Dermis blood vessel endothelial cell (primary cell): ENCODE measurements at places on chromosomes 7 and 10. TPM values are rescaled to one million over a fixed set of nuclear protein-coding genes. Genes with fewer than 3 reads are reported as not detected.

DNA sequence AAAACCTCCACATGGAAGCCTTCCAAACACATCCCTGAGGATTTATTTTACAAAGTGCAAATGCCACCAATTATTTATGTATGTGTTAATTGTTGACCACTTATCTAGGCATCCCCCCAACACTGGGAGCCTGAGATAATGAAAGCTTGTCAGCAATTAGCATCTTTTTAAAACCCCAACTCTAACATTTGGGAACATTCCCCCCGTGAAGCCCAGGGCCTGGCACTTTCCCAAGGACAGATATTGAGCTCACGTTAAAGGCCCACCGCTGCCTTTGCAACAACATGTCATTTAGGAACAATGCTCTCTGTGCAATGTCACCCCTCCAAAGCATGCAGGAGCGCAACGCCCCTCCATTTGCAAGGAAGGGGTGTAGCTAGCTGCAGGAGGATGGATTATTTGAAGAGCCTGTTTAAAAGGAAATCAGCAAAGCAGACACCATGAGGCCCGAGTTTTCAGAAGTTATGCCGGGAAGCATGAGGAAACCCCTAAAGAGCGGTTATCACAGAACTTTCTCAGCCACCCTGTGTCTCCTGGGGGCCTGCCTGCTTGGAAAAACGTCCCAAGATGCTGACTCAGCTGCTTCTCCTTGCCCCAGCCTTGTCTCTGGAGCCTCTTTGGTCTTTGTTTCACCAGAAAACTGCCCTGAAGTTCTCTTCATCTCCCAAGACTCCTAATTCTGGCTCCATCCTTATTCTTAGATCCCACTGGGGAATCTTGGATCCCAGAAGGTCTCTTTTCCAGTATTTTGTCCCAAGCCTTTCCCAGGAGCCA is 444.1 kb downstream of the GRID1 start:
- no peak for DNase-seq

DNA sequence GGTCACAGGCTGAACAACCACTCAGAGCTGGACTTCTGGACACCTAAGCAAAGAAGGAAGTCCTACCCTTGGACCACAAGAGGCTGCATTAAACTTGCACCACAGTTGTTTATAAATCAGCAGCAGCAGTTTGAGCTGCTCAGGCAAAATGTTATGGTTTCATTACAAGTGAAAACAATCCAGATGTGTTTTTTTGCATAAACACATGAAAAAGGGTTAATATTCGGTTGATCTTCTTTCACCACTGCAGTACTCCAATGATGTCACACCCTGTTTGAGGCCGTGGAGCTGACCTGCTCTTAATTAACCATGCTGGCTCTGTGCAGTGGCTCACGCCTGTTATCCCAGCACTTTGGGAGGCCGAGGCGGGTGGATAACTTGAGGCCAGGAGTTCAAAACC is 490.8 kb upstream of the CELF2 start:
- no peak for DNase-seq

GRCh38 chr10:33676606-33677339 is 342.3 kb upstream of the NRP1 start:
- DNase-seq = peak; percentile 73

GRCh38 chr7:138842111-138842510 is 44.1 kb upstream of the ATP6V0A4 start:
- DNase-seq = peak; percentile 40

DNA sequence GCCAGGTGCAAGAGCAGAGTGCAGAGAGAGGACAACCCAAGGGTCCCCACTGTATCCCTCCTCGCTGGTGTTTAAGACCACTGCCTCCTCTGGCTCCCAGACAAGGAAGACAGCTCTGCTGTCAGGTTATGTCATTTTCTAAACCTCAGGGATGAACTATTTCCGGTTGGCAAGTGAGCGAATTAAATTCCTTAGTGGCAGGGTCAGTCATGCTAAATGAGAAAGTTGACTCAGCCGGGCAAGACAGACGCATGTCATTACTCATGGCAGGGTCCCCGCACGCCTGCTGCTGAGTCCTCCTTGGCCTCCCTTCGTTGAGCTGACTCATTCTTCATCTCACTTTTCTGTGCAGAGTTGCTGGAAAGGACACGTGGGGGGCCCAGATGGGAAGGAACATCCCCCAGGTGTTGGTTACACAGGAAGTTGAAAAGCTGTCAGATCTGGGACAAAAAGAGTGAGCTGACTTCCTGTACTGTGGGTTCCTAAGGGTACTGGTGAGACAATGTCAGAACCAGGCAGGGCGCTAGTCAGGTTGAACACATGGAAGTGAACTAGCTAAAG is 47.1 kb upstream of the UCN3 start:
- DNase-seq = peak; percentile 65

GRCh38 chr7:35992436-35992835 is 160.6 kb upstream of the EEPD1 start:
- DNase-seq = no peak

DNA sequence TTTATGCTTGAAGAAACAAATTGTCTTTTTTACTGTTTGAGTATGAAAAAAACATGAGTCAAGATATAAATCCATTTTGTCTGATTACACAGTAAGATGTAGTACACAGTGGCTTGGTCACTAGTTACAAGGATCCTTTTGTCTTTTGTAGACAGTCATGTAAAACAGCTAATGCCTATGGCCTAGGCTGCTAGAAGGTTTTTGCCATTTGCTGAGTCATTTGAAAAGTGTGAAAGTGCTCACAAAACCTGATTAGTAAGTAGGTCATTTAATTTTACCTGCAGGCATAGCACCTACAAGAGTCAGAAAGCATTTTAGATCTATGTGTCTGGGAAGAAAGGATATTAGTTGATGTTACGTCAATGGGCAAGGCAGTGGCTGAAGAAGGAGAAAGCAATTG is 819.4 kb downstream of the MAGI2 start:
- no peak for DNase-seq

GRCh38 chr10:105292236-105292635 is 651.1 kb downstream of the SORCS3 start:
- DNase-seq = no peak

- DNase-seq = no peak
Observed at GRCh38 chr7:150363370-150363769, 5.3 kb upstream of the REPIN1 start.

- no peak for DNase-seq
Observed at GRCh38 chr7:112448381-112448780, 1.9 kb upstream of the IFRD1 start.

DNA sequence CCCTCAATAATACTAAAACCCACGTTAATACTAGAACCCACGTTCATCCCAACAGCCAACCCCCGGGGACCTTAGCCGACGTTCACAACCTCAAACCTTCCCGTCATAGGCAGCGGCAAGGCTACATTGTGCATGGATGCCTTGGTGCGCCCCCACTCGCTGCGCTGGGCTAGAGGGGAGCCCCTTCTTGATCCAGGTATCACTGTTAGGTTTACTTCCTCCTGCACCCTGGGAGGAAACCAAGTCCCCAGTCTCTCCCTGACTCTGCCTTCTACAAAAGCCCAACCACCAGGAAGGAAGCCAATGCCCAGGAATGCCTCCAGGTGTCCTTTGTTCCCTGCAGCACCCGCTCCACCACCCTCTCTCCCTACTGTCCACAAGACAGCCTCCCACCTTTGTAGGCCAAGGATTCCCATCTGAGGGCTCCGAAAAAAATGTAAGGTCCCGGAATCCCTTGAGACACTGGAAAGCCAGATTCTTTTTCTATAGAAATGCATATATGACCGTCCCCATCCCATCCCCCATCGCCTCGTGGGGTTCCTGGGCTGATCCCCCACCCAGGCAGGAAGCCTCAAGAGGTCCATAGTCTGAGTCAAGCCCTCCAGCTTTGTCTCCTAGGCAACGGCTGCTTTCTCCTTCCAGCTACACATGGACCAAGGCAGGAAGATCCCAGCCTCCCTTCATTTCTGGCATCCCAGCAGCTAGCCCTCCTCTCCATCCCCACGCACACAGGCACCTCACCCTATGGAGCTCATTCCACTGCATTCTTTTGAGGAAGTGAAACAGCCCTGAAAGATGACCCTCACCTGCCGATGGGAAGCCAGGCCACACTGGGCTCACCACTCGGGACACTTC is 25.2 kb downstream of the CTBP2 start:
- no peak for DNase-seq

GRCh38 chr7:41448104-41448503 is 254.8 kb downstream of the INHBA start:
- DNase-seq = no peak

GRCh38 chr7:152519290-152519689 is 83.5 kb upstream of the KMT2C start:
- DNase-seq = no peak

DNA sequence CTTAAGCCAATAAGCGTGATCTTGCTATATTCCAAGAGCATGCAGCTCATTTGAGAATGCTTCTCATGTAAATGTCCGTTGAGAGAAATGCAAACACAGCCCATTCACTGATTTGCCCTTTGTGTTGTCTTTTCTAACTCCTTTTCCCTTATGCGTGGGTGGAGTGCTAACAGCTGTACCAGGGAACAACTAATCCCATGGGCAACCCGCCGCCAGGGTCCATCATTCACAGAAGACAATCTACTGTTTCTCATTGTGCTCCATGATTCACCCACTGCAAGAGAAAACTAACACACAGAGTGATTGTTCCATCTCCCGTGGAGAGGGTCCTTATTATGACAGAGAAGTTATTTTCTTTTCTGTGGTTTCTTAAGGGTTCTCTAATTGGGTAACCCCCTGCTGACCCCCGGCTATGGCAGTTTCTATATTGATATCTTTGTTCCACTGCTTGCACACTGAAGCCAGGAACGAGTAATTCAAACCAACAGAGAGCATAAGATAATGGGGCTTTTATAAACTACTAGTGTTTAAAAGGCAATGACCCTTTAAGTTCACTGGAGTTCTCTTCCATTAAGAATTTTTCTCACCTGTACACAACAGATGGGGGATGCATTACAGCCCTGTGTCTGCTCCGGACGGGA is 298.7 kb downstream of the BAMBI start:
- DNase-seq = no peak

- no peak for DNase-seq
Observed at GRCh38 chr10:17660921-17661320, 17.0 kb downstream of the STAM start.

DNA sequence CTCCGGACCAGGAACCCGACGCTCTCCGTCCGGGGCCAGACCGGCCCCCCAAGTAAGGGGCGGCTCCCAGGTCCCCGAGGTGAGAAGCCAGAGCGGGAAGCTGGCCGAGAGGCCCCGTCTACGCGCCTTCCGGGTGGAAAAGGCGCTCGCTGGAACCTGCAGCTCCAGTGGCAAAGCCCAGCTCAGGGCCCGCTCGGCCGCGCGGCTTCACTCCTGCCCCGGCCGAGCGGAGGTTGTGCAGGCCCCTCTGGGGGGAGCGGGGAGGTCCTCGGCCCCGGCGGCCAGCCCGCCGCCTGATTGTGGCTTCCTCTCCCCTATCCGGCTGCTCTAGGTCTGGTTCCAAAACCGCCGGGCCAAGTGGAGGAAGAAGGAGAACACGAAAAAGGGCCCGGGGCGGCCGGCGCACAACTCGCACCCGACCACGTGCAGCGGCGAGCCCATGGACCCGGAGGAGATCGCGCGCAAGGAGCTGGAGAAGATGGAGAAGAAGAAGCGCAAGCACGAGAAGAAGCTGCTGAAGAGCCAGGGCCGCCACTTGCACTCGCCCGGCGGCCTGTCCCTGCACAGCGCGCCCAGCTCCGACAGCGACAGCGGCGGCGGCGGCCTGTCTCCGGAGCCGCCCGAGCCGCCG is 2.9 kb downstream of the UNCX start:
- no peak for DNase-seq

- no peak for DNase-seq
Observed at GRCh38 chr10:22697800-22698199, 16.6 kb downstream of the PIP4K2A start.

DNA sequence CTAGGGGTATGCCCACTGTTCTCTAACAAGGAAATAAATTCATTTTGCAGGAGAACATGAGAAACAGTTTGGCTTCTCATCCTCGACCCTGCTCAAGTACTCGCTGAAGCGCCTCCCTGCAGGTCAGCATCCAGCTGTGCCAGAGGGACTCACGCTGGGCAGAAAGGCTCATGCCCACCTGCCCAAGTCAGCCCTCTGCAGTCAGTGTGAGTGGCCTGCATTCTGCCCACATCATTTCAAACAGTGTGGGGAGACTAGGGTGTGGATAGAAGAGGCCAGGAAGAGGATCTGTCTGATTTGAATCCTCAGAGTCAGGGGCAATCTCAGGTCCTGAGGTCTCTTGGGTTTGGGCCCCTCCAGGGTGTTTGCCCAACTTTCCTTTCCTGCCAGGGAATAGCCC is 297.8 kb downstream of the ELMO1 start:
- no peak for DNase-seq

GRCh38 chr10:96306516-96306915 is 2.3 kb downstream of the DNTT start:
- no peak for DNase-seq

DNA sequence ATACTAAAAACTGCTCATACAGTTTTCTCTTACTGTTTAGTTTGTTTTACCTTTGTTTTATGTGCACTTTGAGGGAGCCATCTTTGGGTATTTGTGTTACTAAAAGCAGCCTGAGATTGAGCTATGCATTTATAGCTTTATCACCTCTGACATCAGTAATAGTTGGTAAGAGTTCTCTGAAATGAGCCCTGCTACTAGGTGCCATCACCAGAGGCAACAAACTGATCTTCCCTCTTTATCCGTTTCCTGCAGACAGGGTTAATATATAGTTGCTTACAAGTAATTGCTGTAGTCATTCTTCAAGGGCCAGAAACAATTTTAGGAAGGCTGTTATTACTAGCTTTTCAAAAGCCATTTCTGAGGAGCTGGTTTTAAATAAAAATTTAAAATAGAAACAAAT is 49.1 kb downstream of the KIF20B start:
- DNase-seq = no peak

DNA sequence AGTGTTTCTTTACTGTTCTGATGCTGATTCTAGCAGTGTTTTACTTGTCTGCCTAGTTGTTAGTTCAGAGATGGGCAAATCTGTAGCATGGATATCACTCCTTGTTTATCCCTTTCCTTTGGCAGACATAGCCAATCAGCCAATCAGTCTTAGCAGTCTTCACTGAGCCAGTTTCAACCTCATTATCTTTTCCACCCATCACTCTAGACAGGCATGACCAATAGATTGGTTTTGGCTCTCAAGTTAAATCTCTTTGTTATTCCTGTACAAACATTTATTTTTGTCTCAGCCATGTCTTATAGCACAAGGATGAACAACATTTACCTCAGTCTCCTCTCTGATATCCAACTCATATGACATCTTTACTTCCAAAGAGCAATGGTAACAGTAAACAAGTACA is 109.5 kb downstream of the PRKG1 start:
- no peak for DNase-seq

Gene SOSTDC1
- 0.05 and 0.17 TPM in 2 replicates for total RNA-seq

Gene CYP2C8
- total RNA-seq = under 0.01 and 0.05 TPM in 2 replicates

Gene LGI1
- not detected in 2 replicates for total RNA-seq

Gene SMURF1
- 18.9 and 21.6 TPM in 2 replicates for total RNA-seq

Gene SYT15B
- total RNA-seq = 0.51 and 1.2 TPM in 2 replicates

Gene GRM3
- total RNA-seq = not detected in 2 replicates

Gene GDF10
- total RNA-seq = not detected in 2 replicates

Gene KCND2
- total RNA-seq = 0.14 and 0.17 TPM in 2 replicates

Gene ACHE
- 1.2 and 4.9 TPM in 2 replicates for total RNA-seq

Gene FEZF1
- not detected in 2 replicates for total RNA-seq

Gene PTPRE
- total RNA-seq = 178 and 216 TPM in 2 replicates

Gene NPSR1
- total RNA-seq = not detected in 2 replicates

Gene MMP21
- total RNA-seq = 0.34 and 0.65 TPM in 2 replicates

Gene AKR1B15
- not detected in 2 replicates for total RNA-seq

Gene DNAJC30
- 0.85 and 1.3 TPM in 2 replicates for total RNA-seq

Gene MRLN
- total RNA-seq = not detected in 2 replicates

Gene TUBAL3
- 0.28 and 0.34 TPM in 2 replicates for total RNA-seq

Gene LRRC4
- 1.0 and 1.2 TPM in 2 replicates for total RNA-seq

Gene AOC1
- total RNA-seq = not detected in 2 replicates

Gene FAM200A
- 6.1 TPM in 2 replicates for total RNA-seq
